ENCODE measurements at places on chromosomes 2 and 18.

- DNase-seq, result no peak
These were observed 337.4 kb upstream of the SLC14A2 start for GRCh38 chr18:45277908-45278307.

GRCh38 chr2:237202288-237203030 is 116.8 kb downstream of the COPS8 start:
- DNase-seq, result no peak

- DNase-seq, result no peak
These were observed 337.0 kb downstream of the MBD2 start for GRCh38 chr18:53887447-53887846.

GRCh38 chr18:25187521-25188192 is 164.3 kb downstream of the ZNF521 start:
- DNase-seq, result no peak

DNA sequence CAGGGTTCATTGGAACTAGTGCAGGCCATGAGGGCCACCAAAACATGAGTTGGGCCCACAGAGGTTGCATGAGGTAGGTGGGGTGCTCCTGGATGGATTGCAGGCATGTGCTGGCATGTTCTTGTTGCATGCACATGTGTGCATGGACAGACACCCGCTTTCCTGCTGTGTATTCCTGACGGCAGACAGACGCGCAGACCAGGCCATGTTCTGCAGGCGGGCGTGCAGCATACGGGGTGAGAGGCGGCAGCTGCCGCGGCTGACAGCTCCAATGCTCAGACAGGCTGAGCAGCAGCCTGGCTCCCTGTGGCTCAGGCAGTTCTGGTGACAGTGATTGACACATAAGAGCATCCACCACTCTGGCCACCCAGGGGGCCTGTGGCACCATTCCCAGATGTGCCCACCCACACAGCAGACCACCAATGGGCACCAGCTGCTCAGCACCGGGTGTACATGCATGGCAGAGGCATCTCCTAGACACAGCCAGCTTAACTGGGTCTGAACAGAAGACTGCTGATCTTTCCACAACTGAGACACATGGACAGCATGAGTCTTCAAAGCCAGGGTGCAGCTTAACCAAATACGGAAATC is 21.2 kb downstream of the HS1BP3 start:
- DNase-seq, result no peak

DNA sequence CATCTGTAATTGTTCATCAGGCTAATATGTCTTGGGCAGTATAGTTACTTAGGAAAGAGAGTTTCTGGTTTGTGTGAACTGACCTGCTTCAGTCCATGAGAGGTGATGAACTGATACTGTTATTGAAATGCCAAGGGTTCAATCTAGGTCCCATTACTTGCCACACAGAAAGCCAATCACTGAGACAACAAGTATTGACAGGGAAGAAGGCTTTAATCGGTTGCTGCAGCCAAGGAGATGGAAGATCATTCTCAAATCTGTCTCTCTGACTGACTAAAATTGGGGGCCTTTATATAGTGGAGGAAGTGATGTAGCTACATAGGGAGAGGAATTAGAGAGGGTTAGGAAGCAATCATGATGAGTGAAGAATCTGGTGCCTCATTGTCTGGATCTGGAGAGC is 19.9 kb upstream of the FAM98A start:
- no peak for DNase-seq

All from C1 segment of cervical spinal cord (tissue), 14 donors.